Purkinje cell (primary cell): ENCODE measurements at places on chromosomes 16 and 17. TPM values are rescaled to one million over a fixed set of nuclear protein-coding genes. Genes with fewer than 3 reads are reported as not detected.

The GAS7 gene
- 5.0 and 28.4 TPM in 2 replicates for polyA plus RNA-seq

The WIPI1 gene
- 29.9 and 30.2 TPM in 2 replicates for polyA plus RNA-seq

The CAPNS2 gene
- not detected in 2 replicates for polyA plus RNA-seq

The MNT gene
- 0.28 and 1.5 TPM in 2 replicates for polyA plus RNA-seq
